ENCODE measurements at places on chromosomes 16 and 17. TPM values are rescaled to one million over a fixed set of nuclear protein-coding genes. Genes with fewer than 3 reads are reported as not detected.

DNA sequence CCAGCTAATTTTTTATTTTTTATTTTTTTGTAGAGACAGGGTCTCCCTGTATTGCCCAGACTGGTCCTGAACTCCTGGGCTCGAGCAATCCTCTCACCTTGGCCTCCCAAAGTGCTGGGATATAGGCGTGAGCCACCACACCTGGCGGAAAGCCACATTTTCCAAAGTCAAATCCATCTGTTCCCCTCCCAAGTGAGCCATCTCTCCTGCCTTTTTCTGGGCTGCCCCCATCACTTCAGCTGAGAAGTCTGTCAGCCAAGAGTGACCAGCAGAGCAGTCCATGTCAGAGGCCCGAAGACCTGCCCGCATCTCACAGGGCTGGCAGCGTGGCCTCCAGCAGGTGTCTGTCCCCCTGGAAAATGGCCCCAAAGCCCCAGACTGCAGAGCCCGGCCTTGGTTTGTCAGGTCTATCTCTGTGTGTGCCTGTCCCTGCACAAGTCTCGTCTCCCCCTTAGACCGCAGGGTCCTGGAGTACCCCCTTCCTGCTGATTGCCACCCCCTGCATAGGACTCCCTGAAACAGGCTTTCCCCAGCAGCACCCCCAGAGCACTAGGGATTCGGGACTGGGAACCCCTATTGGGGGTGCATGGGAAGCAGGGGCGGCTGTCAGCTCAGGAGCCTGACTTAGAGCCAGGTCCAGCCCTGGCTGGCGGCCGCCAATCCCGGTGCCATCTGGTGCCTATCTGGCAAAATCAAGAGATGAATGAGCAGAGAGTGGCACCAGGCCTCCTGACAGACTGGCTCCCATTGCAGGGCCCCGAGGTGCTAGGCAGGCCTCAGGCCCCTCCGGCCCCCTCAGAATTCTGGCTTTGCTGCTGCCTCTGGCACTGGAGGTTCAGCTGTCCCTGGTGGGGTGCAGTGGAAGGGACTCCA lies 7.8 kb downstream of the TTYH2 start:
- H3K4me1 ChIP-seq = no peaks in the 10 kb centered on the region
- H3K4me3 ChIP-seq = no peak overlapping the region
- H3K27me3 ChIP-seq = no peaks in the 10 kb centered on the region
- no peak overlapping the region for H3K27ac ChIP-seq

DNA sequence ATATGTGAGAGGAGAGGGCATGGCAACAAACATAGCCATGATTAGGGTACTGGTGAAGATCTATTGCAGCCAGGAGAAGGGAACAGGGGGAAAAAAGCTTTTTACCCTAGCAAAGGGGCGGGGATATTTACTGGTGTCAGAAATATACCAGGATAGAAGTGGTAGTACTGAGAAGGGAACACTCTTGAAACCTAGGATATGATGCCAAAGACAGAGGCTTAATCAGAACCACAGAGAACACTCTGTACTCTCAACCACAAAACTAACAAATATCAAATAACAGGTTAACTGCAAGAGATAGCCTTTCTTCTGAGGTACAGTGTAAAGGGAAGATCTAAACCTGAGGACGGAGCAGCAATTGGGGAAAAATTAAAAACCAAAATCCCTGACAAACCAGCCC lies 112.2 kb downstream of the KIF2B start:
- H3K36me3 ChIP-seq = no peaks in the 10 kb centered on the region
- no peaks in the 10 kb centered on the region for H3K4me1 ChIP-seq
- H3K27me3 ChIP-seq = no peaks in the 10 kb centered on the region
- no peak for DNase-seq

- DNase-seq = no peak
- no peaks in the 10 kb centered on the region for H3K4me1 ChIP-seq
- peaks cover 8% of the 10 kb centered on the region for H3K27me3 ChIP-seq
- no peak overlapping the region for H3K4me3 ChIP-seq
- no peaks in the 10 kb centered on the region for H3K36me3 ChIP-seq
- no peak overlapping the region for H3K27ac ChIP-seq
Observed at GRCh38 chr16:30621765-30622164, 11.6 kb upstream of the ZNF689 start.

DNA sequence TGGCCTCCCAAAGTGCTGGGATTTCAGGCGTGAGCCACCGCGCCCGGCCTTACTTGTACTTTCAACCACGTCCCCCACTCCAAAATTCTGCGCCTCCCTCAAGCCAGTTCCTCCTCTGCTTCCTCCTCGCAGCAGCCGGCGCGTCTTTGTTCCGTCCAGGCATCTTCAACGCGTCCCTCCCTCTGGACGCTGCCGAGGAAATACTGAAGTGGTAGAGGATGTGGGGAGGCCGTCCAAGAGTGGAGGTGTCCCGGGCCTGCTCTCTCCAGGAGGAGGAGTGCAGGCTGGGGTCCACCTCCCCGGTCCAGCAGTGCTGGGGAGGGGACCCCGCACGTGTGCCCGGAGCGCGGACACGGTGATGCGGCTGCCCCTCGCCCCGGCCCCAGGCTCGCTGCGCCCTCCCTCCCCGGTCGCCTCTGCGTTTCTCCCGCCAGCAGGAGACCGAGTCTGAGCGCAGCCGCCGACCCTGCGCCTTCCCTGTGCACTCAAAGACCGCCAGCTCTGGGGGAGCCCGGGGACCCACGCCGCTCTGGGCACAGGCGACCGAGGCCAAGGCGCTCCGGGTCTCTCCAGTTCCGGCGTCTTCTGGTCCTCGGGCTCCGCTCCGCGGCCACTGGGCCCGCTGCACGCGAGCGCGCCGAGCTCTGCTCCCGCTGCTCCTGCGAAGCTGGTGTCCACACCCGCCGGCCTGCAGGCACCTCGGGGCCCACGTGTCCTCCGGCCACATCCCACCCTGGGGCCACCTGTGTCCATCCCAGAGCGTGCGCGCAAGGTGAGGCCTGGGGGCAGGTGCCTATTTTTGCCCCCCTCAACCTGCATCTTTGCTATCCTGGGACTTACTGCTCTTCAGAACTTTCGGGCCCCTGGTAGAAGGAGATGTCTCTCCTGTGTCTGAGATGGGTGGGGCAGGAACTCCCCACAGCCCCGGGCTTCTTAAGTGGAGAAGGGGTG lies 31.7 kb downstream of the OSBPL7 start:
- no peaks in the 10 kb centered on the region for H3K36me3 ChIP-seq
- H3K27me3 ChIP-seq = peaks cover 36% of the 10 kb centered on the region
- no peak overlapping the region for H3K4me3 ChIP-seq
- peak; percentile 64 for DNase-seq

DNA sequence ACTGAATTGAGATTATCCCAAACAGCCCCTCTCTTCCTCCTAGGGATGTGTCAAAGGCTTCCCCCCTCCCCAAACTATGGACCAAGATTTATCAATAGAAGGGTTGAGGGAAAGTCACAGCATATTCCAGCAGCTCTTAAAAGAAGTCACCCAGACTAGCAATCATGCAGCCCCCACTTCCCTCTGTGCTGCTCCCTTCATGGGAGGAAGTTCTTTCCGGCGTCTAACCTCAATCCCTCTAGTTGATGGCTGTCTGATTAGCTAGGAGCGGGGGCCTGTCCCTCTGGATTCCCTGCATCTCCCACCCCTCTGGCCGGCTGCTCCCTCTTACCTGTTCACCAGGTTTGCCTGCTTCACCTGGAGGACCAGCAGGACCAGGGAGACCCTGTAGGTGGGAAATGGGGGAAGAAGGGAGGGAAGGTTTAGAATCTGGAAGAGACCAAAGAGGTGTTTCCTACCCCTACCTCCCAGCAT lies 9.2 kb downstream of the COL1A1 start:
- no peaks in the 10 kb centered on the region for H3K27me3 ChIP-seq
- H3K4me3 ChIP-seq = no peak overlapping the region
- H3K27ac ChIP-seq = no peak overlapping the region
- H3K36me3 ChIP-seq = no peaks in the 10 kb centered on the region

- H3K27ac ChIP-seq = no peak overlapping the region
- no peak overlapping the region for H3K4me3 ChIP-seq
- DNase-seq = no peak
- no peaks in the 10 kb centered on the region for H3K27me3 ChIP-seq
- H3K36me3 ChIP-seq = no peaks in the 10 kb centered on the region
Observed at GRCh38 chr16:85370881-85371651, 242.1 kb upstream of the GSE1 start.

DNA sequence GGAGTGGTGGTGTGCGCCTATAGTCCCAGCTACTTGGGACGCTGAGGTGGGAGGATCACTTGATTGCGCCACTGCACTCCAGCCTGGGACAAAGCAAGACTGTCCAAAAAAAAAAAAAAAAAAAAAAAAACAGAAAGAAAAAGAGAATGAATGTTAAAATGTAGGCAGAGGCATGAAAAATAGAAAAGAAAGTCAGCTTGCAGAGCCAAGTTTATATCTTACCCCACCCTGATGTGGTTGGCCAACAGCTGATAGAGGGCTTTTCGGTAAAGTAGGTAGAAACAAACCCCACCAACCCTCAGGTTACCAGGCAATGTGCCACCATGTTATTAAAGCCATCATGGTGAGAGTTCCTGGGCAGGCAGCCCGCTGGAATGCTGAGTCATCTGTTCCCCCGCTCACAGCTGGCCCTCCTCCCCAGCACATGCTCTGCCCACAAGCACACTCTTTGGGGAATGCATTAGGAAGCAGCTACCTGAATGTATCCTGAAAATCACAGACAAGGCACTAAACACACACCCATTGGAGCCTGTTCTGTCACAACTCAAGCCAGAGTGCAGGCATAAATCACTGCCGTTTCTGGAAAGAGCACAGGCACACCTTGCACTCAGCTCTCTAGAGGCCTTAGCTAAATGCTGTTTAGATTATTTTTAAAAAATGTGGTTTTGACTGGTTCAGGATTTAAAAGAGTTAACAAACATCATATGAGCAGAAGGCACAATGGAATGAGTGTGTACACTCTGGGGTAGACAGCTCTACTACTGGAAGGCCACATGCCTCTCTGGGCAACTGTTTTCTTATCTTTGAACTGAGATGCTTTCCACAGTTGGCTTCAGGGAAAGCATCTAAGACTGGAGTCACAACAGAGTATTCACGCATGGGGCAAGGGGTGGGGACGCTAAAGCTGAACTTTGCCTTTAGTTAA lies 128.5 kb downstream of the PARN start:
- no peak for DNase-seq
- H3K27ac ChIP-seq = no peak overlapping the region
- H3K4me1 ChIP-seq = no peaks in the 10 kb centered on the region
- H3K27me3 ChIP-seq = no peaks in the 10 kb centered on the region

DNA sequence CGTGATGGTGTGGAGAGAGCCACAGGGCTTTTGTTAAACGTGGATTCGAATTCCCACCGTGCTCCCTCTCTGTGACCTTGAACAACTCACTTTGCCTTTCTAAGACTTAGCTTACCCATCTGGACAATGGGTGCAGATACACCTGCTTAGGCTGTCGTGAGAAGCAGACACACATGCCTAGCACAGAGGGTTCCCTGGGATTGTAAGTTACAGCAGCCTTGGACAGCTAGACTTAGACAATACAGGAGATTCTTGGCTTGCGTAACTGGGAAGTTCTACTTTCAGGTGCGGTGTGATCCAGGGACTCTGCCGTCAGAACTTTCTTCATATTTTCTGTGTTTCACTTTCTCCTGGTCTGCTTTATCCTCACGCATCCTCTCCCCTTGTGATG lies 127.0 kb downstream of the ABCC1 start:
- H3K27ac ChIP-seq = no peak overlapping the region
- H3K36me3 ChIP-seq = peaks cover 81% of the 10 kb centered on the region
- DNase-seq = no peak

- H3K27me3 ChIP-seq = no peaks in the 10 kb centered on the region
- H3K27ac ChIP-seq = no peak overlapping the region
- no peak for DNase-seq
- no peaks in the 10 kb centered on the region for H3K36me3 ChIP-seq
Observed at GRCh38 chr16:77775911-77776909, 12.2 kb upstream of the VAT1L start.

DNA sequence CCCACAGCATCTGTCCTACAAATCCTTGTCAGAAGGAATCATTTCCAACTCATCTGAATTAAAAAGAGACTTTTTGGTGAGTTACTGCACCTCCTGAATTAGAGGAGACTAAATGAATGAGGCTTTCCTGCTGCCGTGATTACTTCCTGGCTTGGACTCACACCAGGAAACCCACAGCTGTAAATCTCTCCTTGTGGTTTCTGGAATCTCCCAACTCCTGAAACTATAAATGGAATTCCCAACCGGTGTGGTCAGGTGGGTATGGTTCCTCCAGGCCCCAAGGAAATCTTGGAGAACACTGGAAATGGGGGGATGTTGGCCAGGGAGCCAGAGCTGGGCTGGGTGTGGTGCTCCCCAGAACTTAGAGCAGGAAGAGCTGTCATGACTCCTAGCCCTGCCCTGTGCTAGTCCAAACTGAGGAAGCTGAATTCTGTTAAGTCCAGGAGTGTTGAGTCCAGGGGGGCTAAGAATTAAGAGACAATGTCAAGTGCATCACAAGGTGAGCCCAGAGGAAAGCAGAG lies 216.4 kb downstream of the GSG1L start:
- no peak overlapping the region for H3K4me3 ChIP-seq
- no peaks in the 10 kb centered on the region for H3K36me3 ChIP-seq
- no peak for DNase-seq
- no peak overlapping the region for H3K27ac ChIP-seq

DNA sequence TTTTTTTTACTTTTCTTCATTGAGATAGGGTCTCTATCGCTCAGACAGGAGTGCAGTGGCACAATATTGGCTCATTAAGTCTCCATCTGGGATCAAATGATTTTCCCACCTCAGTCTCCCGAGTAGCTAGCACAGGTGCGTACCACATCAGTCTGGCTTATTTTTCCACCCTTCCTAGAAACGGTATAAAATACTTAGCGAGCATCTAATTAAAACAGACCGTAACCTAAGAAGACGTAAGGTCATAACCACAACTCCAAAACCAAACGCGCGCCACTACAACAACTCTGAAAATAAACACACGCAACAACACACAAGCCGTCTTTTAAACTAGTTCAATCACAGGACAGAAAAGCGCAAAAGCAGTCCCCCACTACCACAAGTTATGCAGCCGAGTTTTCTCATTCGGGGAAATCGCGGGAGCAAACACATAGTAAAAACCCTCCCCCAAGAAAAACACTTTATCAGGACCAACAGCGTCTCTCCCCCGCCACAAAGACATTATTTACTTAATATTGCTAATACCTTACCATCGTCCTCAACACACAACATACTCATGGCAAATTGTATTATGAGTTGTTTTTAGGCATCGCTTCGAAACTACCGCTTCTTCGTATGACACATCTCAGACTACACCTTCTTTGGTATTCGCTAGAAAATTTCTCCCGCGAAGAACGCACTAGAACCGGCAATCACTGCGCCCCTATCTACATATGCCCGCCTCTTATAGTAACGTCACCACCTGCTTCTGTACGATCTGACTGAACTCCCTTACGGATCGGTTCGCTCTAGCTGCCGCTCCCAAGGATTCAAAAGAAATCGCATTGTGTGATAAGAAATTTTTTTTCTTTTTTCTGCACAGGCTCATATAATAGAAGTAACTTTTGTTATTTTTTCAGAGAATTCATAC lies 32.8 kb downstream of the TEX14 start:
- DNase-seq = peak; percentile 91
- peak overlapping the region; percentile 92 for H3K4me3 ChIP-seq
- H3K27ac ChIP-seq = peak overlapping the region; percentile 88
- H3K27me3 ChIP-seq = no peaks in the 10 kb centered on the region

- peaks cover 53% of the 10 kb centered on the region for H3K36me3 ChIP-seq
- no peaks in the 10 kb centered on the region for H3K27me3 ChIP-seq
- H3K4me1 ChIP-seq = no peaks in the 10 kb centered on the region
- H3K4me3 ChIP-seq = no peak overlapping the region
- no peak for DNase-seq
- H3K27ac ChIP-seq = no peak overlapping the region
Observed at GRCh38 chr16:22282254-22282892, 14.8 kb upstream of the POLR3E start.

Gene SLFN11
- total RNA-seq = 61.9 TPM

Gene ACSM5
- total RNA-seq = not detected

Gene CCL5
- total RNA-seq = 25.8 TPM

Gene ABCC11
- not detected for total RNA-seq

Gene MYO15B
- total RNA-seq = 117 TPM

Gene ZNF624
- 4.4 TPM for total RNA-seq

Gene KRT23
- total RNA-seq = not detected

All from CD4-positive, CD25-positive, alpha-beta regulatory T cell (primary cell).